T1000 (cell line): ENCODE measurements at places on chromosomes 12 and 14.
A peak's percentile ranks its signal among the peaks of the same experiment; 100 is the strongest.

GRCh38 chr14:66398437-66398836, 87.7 kb upstream of the CCDC196 start:
- no peak for DNase-seq

GRCh38 chr14:93997916-93998870, 1.1 kb downstream of the CCDC197 start:
- no peak for DNase-seq

DNA sequence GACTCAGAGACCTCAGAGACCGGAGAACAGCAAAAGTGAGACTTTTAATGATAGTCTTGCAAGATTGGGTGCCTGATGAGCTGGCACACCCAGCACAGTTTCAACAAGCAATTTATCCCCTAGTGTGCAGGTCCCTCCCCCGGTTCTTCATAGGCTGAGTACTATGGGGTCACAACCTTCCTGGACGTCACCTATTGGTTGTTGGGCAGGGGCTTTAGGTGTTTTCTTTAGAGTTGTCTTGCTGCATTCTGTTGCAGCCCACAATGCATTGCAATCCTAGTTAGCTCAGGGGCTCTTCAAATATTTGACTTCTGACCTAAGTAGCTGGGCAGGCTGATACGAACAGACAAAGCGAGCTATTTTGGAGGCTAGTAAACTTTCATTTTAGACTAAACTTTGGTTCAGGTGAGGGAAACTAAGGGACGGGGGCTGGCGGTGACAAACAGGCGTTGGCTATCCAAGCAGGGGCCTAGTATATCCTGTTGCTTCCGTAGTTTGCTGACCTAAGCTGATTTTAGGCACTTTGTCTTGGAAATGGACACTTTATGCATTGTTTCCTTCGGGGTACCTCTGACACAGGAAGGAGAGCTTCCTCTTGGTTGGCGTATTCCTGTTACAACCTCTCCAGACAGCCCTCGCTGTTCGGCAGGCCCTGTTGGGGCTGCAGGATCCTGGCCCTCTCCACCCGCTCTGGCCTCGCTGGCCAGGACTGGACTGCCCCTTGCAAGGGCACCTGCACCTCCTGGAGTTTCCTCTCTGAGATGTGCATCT, 14.1 kb downstream of the SIVA1 start:
- no peak for DNase-seq

GRCh38 chr14:55241673-55242072, 29.5 kb upstream of the FBXO34 start:
- no peak for DNase-seq

DNA sequence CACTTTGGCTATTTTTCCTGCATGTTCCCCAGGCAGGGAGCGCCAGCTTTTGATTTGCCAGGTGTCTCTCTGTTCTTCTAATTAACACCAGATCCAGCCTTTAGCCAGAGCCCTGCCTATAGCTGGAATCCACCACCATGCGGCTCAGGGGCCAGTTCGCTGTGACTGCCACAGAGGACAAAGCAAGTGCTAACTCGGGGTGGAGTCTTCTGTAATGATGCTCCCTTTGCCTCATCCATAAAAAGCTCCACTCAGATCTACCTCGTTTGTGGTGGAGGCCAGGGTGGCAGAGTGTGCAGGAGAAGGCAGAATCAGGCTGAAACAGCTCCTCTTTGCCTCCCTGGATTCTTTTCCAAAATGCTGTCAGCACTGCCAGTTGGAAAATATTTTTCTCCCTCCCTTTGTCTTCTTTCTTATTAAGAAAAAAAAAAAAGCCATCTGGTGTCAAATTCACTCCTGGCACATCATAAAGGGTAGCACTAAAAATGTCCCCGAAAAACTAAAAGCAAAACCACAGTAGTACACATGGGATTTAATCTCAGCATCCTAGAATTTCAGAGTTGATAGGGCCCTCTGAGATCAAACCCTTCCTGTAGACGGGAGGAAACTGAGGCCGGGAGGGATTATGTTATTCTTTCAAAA, 18.0 kb upstream of the CTDSP2 start:
- DNase-seq = no peak

- DNase-seq = no peak
Observed at GRCh38 chr12:48007206-48007605, 2.9 kb upstream of the COL2A1 start.

DNA sequence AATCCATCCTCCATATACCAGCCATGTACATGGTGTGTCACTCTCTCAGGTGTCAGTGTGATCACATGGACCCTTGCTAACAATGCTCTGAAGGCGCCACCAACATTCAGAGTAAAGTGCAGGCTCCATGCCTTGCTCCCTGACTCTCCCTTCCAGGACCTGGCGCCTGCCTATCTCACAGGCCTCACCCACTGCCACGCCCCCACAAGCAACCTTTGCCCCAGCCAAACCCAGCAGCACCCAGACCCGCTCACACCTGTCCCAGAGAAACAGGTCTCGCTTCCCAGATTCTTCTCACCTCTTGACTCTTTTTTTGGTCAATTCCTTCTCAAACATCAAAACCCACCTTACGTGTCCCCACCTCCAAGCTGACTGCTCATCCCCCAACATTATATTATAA, 52.3 kb downstream of the KCNK10 start:
- no peak for DNase-seq

GRCh38 chr14:92397150-92397952, 74.4 kb downstream of the SLC24A4 start:
- peak; percentile 49 for DNase-seq

GRCh38 chr12:12839873-12840579, 26.9 kb downstream of the DDX47 start:
- DNase-seq = peak; percentile 78

- no peak for DNase-seq
Observed at GRCh38 chr12:24695657-24696329, 253.1 kb downstream of the BCAT1 start.

GRCh38 chr14:64123241-64123822, 170.8 kb downstream of the ESR2 start:
- DNase-seq = no peak

DNA sequence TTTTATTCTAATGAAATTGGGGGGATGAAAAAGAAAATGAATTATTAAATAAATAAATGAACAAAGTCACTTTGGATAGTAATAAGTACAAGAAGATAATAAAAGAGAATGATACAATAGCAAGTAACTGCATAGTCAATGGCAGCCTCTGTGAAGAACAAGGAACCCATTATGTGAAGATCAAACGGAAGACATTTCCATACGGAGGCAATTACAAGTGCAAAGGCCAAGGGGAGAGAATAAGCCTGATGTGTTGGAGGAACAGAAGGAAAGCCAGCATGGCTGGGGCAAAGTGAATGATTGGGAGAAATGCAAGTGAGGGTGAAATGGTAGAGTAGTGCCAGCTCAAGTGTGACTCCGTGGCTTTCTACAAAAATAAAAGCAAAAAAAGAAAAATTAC, 43.9 kb upstream of the CHPT1 start:
- DNase-seq = no peak

DNA sequence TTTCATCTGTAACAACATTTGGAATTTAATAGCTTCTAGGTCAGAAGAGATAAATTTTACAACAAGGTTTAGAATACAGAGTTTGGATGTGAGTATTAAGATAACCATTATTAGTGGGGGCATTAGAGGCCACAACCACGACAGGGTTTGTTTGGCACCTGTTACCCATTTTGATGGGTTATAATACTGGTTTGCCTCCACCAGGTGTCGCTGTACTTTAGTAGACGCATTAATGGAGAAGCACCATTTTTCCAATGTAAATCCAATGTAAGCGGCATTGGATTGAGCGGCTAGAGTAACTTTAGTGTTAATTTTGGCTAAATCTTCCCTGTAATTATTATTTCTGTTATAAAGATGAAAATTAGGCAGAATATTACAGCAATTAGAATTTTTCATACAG, 136.2 kb downstream of the SLCO1B3 start:
- DNase-seq = no peak

GRCh38 chr12:1800401-1801302, 19.7 kb upstream of the LRTM2 start:
- DNase-seq = peak; percentile 84

DNA sequence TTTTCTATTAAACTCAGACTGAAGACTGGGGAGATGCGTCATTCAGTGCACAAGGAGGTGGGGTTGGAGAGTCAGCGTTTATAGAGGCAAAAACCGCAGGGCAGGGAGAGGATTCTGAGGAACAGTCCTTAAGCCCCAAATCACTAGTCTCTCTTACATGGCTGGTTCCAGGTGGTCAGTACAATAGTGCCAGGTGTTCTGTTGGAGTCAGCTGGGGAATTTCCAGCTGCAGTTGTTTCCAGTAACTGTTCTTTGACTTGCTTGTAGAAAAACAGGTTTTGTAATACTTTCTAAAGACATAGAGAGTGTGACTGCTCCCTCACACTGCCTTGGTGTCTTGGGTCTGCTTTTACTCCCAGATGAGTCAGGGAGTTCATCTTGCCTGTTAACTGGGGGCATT, 192.2 kb downstream of the TMTC3 start:
- DNase-seq = peak; percentile 97

GRCh38 chr14:77589099-77589498, 27.3 kb downstream of the SPTLC2 start:
- no peak for DNase-seq

DNA sequence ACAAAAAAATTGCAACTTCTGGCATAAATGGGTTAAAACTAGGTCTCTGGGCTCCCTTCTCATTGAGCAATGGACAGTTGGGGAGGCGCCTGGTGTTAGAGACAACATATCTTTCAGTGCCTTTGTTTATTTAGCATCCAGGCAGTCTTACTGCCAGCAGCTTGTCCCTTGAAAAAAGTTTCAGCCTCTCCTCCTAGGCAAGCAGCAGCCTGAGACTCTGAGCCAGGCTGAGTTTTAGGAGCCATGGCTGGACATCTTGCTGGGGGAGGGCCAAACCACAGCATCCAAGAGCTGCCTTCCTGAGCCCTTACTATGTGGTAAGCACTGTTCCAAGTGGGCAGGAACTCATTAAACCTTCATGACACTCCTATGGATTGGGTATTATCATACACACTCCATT, 10.1 kb upstream of the JDP2 start:
- DNase-seq = no peak

DNA sequence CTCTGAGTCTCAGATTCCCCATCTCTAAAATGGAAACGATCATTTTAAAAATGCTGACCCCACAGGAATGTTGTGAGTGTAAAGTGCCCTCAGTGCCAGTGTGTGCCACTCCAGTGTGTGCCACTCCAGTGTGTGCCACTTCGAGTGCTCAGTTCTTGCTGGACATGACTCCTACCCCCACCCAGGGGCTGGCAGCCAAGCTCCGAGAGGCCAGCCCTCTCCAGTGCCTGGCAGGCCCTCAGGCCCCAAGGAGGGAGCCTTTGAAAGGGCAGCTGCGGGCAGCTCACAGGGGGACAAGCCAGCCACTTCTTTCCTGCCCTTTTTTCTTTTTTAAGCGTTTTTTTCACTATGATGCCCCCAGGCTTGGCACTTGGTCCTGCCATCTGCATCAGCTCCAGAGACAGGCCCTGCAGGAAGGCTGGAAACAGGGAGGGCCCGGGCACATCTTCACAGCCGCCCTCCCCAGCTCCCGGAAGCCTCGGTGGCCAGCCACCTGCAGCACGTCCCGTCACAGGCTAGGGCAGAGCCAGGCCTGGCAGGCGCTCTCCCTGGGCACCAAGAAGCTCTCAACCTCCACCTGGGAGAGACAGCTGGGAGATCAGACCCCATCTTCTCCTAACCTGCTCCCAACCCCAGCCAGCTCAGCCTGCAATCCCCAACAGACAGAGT, 29.8 kb downstream of the NCOR2 start:
- DNase-seq = no peak

- no peak for DNase-seq
Observed at GRCh38 chr14:105205673-105206208, 24.6 kb upstream of the NUDT14 start.

GRCh38 chr12:78600541-78600940, 264.0 kb upstream of the SYT1 start:
- no peak for DNase-seq

GRCh38 chr14:64720131-64720576, 15.9 kb downstream of the PLEKHG3 start:
- peak; percentile 60 for DNase-seq

GRCh38 chr12:3207858-3208257, 130.7 kb downstream of the TSPAN9 start:
- DNase-seq = no peak

GRCh38 chr12:97131220-97131981, 224.3 kb downstream of the NEDD1 start:
- DNase-seq = no peak

- DNase-seq = peak; percentile 22
Observed at GRCh38 chr12:90280564-90281058, 572.0 kb upstream of the ATP2B1 start.

GRCh38 chr12:66491853-66492252, 187.0 kb downstream of the GRIP1 start:
- DNase-seq = no peak

GRCh38 chr14:92362781-92363235, 39.8 kb downstream of the SLC24A4 start:
- DNase-seq = peak; percentile 14

DNA sequence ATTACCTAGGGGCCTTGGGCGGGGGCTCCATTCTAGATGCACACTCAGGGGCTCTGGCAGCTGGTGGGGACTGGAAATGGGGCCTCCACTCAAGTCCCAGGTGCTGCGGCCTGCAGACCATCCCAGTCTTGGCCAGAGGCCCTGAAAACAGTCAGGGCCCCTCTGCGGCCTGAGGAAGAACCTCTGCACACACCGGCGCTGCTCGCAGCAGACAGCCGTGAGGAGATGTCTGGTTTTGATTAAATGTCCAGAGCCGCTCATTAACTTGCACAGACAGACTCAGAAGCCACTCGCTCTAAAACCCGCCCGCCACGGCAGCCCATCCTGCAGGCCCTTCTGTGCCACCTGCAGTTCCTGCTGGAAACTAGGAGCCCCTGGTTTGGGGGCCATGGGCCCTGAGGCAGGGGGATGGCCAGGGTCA, 36.4 kb upstream of the NCOR2 start:
- no peak for DNase-seq

- DNase-seq = no peak
Observed at GRCh38 chr14:103548463-103549351, 13.8 kb downstream of the BAG5 start.

DNA sequence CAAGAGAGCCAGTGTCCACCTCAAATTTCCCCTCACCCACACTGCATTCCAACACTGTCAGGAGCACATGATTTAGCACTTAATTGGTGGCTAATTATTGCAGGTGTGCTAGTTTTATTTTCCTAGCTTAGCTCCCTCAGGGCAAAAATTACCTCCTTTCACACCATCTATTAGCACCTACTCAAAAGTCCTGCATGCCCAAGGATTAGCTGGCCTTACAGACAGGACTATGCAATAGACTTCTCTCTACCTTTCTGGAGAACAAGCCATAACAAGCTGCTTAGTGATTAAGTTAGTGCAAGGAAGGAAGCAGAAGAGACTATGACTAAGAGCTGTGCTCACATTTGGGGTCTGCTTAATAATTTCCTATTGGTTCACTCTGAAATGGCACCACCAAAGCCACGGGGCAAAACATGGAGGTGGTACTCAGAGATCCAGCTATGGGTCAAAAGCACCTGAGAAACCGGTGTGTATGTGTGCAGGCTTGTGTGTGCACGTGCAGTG, 69.5 kb downstream of the STON2 start:
- DNase-seq = no peak
